AG04449 (cell line): ENCODE measurements at places on chromosomes 7 and 10.

DNA sequence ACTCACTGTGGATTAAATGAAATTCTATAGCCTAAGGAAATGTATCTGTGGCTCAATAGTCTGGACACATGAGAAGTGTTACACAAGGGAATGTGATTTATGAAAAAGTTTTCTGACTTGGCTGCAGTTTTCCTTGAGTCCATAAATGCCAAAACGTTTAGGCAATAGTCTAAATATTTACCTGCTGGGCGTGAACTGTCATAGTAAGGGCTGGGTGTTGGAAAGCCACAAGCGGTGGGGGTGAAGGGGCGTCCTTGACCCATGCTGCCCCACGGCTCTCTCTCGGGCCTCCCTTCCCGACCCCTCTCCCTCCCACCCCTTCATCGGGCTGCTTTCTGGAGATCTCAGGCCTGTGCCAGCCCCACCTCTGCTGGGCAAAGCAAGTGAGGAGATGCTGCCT is 223.7 kb downstream of the BUB3 start:
- no peak for DNase-seq

GRCh38 chr7:22871661-22872060 is 49.0 kb upstream of the TOMM7 start:
- no peak for DNase-seq

DNA sequence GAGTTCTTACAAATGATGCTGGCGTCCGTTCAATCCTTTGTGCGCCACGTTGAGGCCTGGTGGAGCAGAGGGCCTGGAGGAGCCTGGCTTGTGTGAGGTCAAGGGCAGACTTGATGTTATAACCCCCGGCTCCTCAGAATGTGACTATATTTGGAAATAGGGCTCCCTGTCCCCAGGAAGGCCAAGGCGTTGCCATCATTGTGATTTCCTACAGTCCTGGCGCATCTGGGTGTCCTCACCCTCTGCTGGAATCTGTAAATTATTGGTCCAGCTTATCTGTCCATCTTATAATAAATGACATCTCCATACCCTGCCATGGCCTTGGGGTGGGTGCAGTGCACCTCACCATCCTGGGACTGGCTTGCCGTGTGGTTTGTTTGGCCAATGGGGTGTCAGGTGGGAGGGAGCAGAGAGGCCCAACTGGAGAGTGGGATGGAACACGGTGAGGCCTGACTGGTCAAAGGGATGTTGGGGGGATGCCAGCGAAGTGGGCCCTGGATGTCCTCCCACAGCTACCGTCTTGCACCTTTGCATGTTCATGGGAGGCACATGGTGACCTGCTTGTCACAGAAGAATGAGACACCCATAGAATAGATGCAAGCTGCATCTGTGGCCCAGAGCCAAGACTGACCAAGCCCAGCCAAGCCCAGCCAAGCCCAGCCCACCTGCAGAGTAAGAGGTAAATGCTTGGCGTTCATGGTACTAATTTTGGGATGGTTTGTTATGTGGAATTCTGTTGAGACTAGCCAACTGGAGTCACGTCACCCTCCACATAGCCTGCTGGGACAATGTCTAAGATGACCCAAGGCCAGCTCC is 11.1 kb upstream of the LRRC27 start:
- no peak for DNase-seq

DNA sequence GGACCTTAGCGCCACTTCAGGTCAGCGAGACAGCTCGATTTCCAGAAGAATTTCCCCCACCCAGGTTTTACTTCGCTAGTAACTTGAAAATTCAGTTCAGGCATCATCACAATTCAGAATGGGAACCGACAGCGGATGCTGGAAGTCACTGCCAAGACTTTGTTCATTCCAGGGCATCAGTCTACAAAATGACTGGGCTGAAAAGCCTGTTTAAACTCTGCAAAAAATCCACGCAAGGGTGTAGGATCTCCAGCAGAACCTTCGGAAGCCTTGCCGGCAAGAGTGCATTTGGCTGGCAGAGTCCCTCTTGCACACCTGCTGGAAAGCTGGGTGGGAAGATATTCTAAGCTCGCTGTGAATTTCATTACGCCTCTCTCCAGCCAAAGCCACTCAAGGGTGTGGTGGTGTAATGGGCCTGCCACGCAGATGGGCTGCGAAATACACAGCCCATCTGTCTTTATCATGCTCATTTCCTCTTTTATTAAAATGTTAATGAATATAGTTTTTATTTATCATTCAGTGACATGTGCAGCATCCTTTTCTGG is 672.0 kb upstream of the FOXK1 start:
- DNase-seq, result no peak

DNA sequence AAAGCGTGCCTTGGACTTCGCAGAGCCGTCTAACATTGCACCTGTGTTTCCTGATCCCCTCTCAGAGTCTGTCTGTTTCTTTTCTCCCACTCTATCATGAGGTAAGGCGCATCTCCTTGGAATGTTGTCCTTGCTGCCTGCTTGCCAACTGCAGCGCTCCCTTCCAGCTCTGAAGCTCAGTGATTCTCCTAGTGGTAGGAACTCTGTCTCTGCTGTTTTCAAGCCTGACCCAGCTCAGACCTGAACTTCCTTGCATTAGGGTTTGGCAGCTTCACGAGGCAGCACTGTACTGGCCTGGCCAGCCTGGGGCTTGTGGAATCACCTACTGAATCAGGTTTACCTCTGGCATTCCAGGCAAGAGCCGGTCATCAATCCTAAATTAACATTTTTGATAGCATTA is 123.9 kb downstream of the CREB5 start:
- no peak for DNase-seq
